Activated CD8-positive, alpha-beta memory T cell treated with anti-CD3 and anti-CD28 coated beads, Interleukin-2, amount 50 U/mL, for 48 hours (primary cell): ENCODE measurements at places on chromosomes 5 and 9.

GRCh38 chr5:88952344-88952743 is 69.4 kb upstream of the MEF2C start:
- DNase-seq: no peak

- DNase-seq: no peak
Measured at GRCh38 chr9:136060671-136061371, 34.3 kb downstream of the NACC2 start.

DNA sequence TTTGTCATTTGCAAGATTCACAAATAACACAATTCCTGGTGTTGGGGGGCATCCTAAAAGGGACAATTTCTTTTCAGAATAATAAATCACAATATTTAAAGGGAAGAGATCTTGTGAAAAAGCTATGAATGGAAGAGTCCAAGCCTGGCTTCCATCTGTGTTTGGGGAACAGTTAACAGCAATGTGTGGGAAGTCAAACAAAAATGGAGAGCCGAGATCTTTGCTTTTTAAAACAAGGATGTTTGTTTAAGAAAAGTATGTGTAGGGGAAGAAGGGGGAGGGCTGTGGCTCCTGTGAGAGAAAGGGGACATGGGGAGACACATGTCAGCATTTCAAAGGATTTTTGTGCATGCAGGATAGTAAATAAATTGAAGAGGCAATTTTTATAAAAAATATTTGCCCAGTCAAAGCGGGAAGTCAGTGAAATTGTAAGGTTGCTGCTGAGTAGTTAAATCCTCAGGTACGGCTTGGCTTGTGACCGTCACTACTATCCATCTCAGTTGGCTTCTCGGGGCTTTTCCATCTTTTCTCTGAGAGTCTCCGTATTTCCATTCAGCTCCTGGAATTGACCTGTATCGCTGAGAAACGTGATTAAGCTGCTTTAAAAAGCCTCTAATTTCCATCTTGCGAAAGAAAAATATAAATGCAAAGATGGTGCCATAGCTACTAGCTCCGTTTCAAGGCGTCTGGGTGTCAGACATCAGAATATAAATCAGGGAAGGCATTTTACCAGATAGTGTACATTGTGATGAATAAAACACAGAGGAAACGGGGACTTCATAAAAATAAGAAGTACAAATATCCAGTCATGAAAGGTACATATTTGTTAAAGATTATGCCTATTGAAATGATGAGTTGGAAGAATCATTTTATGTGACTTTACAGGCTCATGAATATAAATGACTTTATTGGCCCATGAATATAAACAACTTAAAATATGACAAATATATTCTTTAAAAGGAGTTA is 52.9 kb upstream of the VCAN start:
- DNase-seq: no peak

GRCh38 chr5:42360616-42361314 is 62.5 kb upstream of the GHR start:
- no peak for DNase-seq

DNA sequence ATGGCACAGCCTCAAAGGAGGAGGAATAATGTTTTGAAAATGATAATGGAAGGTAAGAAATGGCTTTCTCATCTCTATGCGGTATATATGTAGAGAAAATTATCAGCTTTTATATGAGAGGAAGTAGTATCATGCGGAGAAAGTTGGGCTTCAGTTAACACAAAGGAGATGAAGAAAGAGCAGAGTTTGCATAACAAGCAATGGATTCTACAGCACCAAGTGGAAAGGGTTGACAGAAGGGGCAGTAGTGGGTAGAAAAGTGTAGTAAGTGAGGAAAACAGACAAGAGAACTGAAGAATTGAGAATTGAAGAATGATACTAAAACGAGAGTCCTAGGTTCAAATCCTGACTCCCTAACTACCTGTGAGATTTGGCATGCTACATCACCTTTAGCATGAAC is 51.0 kb downstream of the GNG10 start:
- no peak for DNase-seq

GRCh38 chr5:144433893-144434292 is 263.2 kb downstream of the KCTD16 start:
- no peak for DNase-seq

GRCh38 chr5:147487031-147487750 is 22.7 kb downstream of the DPYSL3 start:
- DNase-seq: no peak

- DNase-seq: no peak
Measured at GRCh38 chr9:115341426-115341825, 223.5 kb upstream of the TNC start.
